Upper lobe of right lung (tissue), 1 donor: ENCODE measurements at places on chromosomes 12 and 14. TPM values are rescaled to one million over a fixed set of nuclear protein-coding genes. Genes with fewer than 3 reads are reported as not detected.

Gene ACYP1
- total RNA-seq: 15.3 TPM

DNA sequence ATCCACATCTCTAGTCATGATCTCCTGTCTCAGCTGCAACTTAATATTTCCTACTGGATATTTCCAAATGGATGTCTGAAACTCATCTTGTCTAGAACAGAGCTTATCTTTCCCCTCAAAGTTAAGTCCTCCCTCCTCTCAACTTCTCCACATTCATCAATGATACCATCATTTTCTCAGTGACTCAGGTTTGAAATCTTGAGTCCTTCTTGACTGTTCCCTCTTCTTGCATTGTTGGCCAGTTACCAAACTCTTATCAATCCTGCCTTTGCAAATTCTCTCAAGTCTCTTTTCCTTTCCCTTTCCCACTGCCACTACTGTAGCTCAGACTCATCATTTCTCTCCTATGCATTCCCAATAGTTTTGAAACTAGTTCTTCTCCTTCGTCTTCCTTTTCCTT, 14.3 kb upstream of the CHURC1 start:
- no peak overlapping the region for H3K4me3 ChIP-seq
- H3K4me1 ChIP-seq: no peaks in the 10 kb centered on the region
- no peaks in the 10 kb centered on the region for H3K36me3 ChIP-seq

DNA sequence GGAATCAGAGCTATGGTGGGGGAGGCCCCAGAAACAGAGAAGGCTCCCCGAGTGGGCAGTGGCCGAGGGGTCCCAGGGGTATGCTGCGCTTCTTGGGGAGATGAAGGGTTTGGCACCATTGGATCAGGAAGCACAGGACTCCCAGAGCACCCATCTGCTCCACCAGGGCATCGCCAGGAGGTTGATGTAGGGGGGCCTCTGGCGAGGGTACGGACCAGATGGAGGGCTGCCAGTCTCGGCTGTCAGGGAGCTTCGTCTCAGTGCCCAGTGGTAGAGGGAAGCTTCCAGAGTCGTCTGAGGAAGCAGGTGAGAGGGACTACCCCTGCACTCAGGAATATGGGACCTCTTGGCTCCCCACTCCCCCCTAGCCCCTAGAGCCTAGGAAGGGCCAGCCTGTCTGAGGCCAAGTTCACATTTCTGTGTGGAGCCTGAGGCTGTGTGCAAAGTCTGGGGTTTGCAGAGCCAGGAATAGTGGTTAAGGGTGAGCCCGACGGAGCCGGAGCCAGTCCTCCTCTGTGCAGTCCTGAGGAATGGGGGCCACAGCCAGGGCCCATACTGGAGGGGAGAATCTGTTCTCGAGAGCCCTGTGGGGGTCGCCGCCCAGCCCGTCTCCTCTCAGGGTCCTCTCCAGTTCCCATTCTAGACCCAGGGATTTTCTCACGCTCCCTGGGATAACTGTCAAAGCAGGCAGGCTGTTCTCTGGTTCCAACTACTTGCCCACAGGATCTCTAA, 10.2 kb downstream of the SLC48A1 start:
- no peak overlapping the region for H3K4me3 ChIP-seq
- H3K4me1 ChIP-seq: peaks cover 9% of the 10 kb centered on the region
- H3K27ac ChIP-seq: no peak overlapping the region
- no peaks in the 10 kb centered on the region for H3K27me3 ChIP-seq

Gene BBOF1
- total RNA-seq: 2.8 TPM

DNA sequence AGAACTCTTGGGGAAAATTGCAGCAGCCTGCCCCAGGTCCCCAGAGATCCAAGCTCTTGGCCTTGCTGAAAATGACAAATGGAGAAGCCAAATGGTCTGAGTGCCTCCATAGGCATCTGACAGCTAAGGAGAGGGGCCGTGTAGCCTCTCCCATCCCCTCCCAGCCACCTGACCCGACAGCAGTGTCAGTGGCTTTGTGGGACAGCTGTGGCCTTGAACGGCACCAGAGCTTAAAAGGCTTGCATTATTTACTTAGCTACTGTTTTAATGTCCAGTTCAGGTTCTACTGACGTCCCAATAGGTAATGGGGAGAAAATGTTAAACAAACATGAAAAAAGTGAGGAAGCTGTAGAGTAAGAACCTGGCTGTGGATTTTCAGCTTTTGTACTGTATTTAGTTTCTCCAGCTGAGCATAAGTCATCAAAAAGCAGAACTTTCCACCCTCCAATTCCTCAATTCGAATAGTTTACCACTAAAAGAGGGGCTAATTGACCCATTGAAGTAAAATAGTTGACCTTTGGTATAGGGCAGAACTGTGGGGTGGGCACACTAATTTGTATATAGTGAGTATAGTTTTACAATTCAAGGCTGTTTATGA, 50.0 kb downstream of the FOS start:
- H3K27ac ChIP-seq: no peak overlapping the region
- no peaks in the 10 kb centered on the region for H3K4me1 ChIP-seq
- DNase-seq: no peak
- H3K36me3 ChIP-seq: no peaks in the 10 kb centered on the region
- H3K27me3 ChIP-seq: no peaks in the 10 kb centered on the region
- no peak overlapping the region for H3K4me3 ChIP-seq

Gene FBXW8
- total RNA-seq: 16.8 TPM

GRCh38 chr12:78555802-78556201, 308.8 kb upstream of the SYT1 start:
- H3K4me1 ChIP-seq: no peaks in the 10 kb centered on the region
- H3K27ac ChIP-seq: no peak overlapping the region
- H3K27me3 ChIP-seq: no peaks in the 10 kb centered on the region
- DNase-seq: no peak
- no peaks in the 10 kb centered on the region for H3K36me3 ChIP-seq

DNA sequence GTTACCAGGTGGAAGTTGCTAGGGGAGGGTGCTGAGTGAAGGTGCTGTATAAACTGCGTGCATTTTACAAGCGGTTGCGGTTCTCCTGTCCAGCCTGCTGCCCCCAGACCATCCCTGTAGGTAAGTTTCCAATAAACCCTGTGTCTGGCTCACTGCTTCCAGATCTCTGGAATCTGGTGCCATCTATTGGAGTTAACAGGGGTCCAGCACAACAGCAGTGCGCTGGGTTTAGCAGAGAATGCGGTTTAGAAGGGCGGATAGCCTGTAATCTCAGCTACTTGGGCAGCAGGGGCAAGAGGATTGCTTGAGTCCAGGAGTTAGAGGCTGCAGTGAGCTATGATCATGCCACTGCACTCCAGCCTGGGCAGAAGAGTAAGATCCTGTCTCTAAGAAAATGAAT, 4.9 kb downstream of the AACS start:
- H3K36me3 ChIP-seq: no peaks in the 10 kb centered on the region
- no peak overlapping the region for H3K4me3 ChIP-seq
- no peaks in the 10 kb centered on the region for H3K27me3 ChIP-seq
- DNase-seq: no peak
- H3K4me1 ChIP-seq: peaks cover 4% of the 10 kb centered on the region
- H3K27ac ChIP-seq: no peak overlapping the region

DNA sequence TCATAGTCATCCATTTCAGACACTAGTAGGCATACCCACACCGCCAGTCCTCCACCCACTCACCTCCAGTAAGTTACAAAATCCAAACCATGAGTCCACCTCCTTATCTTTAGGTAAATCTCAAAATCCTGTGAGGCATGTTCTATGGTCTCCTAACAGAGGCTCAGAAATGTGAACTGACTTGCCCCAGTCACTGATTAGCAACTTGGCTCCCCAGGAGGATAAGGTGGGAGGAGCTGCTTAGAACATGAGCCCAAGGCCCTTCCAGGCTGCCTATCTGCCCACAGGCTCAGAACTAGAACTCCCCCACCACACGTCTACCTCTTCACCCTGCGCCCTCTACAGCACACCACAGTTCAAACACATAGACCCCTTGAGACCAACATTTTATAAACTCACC, 19.9 kb downstream of the SETD3 start:
- H3K27ac ChIP-seq: no peak overlapping the region
- no peaks in the 10 kb centered on the region for H3K4me1 ChIP-seq
- no peak overlapping the region for H3K4me3 ChIP-seq
- DNase-seq: no peak

DNA sequence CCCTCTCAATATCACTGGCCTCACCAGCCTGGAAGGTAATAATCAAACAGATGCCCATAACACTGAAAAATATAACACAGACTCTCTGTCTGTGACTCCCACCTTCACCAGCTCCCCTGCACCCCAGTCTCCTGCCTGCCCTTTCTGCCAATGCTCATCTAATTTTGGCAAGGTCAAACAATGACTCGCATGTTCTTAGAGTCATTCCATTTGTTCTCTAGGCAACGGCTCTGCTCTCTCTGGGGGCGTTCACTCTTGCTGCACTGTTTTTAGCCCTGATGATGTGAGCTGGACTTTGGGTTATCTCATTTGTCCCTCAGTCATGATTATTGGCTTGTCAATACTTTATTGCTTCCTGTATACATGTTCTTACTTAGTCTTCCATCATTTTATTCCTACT, 691.8 kb downstream of the FLRT2 start:
- no peaks in the 10 kb centered on the region for H3K36me3 ChIP-seq
- no peaks in the 10 kb centered on the region for H3K27me3 ChIP-seq
- no peak overlapping the region for H3K27ac ChIP-seq
- H3K4me3 ChIP-seq: no peak overlapping the region
- no peaks in the 10 kb centered on the region for H3K4me1 ChIP-seq
